ENCODE measurements at places on chromosomes 2 and 18. TPM values are rescaled to one million over a fixed set of nuclear protein-coding genes. Genes with fewer than 3 reads are reported as not detected.

SLC4A5 gene
- 2.0 TPM for total RNA-seq

KLHL41 gene
- total RNA-seq: 0.97 TPM

GRCh38 chr2:31894656-31895055, 116.2 kb downstream of the MEMO1 start:
- no peak for ATAC-seq

- no peak for ATAC-seq
Observed at GRCh38 chr2:99158599-99158998, 3.8 kb downstream of the LIPT1 start.

DNA sequence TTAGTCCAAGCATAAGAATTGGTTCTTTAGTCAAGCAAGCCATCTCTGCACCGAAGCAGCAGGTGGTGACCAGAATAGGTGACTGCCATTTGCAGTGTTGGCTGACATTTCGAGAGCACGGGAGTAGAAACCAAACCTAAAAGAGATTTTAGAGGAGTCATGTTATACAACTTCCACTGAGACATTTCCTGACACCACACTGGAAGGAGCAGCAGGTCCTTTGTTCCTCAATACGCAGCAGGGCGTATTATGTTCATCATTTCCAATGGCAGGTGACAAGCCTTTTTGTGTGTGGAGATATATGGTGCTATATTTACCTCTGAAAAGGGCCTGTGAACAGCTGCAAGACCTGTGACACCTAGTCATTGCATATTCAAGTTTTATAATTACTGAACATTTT, 418.8 kb upstream of the NETO1 start:
- no peak for ATAC-seq

DNA sequence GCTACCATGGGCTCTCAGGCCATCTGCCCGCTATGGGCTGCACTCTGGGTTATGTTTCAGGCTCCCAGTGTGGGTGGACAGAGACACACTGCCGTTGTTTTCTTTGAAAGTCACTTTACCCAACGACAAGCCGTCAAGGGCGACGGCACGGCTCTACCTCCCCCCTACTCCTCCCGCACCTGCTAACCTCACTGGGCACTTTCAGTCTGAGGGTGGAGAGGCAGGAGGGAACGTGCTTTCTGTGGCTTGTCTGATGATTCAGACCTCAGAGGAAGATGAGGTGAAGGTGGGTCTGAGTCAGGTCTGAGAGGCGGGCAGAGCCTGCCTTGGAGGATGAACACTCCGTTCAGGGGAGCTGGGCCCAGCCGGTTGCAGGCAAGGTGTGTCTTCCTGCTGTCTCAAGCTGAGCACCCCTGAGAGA, 147.6 kb upstream of the HDAC4 start:
- ATAC-seq: no peak

Measured in motor neuron (in vitro differentiated cells).